ENCODE measurements at places on chromosomes 4 and X.

GRCh38 chrX:154026136-154027021, 6.7 kb upstream of the IRAK1 start:
- no peak for DNase-seq

DNA sequence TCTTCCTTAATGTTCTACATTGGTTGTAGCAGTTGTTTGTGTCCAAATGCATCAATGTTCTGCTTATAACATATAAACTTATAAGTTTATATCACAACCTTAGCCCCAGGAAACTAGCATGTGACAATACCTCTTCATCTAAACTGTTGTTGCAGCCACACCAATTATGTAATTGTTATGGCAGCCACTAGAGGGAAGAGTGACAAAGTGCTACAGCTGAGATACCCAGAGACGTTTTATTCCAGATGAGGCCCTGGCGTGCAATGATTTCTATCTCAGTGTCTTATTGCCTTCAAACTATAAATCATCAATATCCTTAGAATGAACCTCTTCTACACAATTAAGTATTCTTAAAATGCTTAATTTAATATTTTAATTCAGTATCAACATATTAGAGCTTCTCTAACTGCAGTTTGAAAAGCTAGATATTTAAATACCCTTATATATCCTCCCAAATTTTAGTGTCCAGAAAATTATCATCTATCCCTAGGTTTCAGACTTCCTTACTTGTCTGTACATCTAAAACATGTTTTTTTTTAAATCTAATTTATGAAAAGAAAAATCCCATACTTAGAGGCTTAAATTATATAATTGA, 171.6 kb downstream of the PCDH10 start:
- DNase-seq, result no peak

- DNase-seq, result no peak
Observed at GRCh38 chr4:157358439-157358838, 137.9 kb downstream of the GRIA2 start.

DNA sequence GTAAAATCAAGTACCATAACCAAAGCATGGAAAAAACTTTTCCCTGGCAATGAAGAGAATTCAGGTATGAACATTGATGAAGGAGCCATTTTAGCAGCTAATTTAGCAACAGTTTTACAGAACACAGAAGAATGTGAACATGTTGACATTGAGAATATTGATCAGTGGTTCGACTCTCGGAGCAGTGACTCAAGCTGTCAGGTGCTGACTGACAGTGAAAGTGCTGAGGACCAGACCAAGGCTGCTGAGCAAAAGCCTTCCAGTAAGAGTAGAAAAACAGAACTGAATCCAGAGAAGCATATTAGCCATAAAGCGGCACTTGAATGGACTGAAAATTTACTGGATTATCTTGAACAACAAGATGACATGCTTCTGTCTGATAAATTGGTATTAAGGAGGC, 2.8 kb downstream of the TIGD2 start:
- DNase-seq, result no peak

- no peak for DNase-seq
Observed at GRCh38 chr4:8639021-8639420, 46.5 kb downstream of the CPZ start.

- DNase-seq, result no peak
Observed at GRCh38 chrX:966396-967070, 245.9 kb downstream of the CRLF2 start.

GRCh38 chr4:6582889-6583490, 8.0 kb downstream of the MAN2B2 start:
- DNase-seq, result no peak

DNA sequence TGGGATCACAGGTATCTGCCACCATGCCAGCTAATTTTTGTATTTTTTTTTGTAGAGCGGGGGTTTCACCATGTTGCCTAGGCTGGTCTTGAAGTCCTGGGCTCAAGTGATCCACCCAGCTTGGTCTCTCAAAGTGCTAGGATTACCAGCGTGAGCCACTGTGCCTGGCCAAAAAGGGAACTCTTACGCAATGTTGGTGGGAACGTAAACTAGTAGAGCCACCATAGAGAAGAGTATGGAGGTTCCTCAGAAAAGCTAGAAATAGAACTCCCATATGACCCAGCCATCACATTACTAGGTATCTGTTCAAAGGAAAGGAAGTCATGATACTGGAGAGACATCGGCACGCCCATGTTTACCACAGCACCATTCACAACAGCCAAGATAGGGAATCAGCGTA, 85.9 kb downstream of the PRKX start:
- DNase-seq, result no peak

DNA sequence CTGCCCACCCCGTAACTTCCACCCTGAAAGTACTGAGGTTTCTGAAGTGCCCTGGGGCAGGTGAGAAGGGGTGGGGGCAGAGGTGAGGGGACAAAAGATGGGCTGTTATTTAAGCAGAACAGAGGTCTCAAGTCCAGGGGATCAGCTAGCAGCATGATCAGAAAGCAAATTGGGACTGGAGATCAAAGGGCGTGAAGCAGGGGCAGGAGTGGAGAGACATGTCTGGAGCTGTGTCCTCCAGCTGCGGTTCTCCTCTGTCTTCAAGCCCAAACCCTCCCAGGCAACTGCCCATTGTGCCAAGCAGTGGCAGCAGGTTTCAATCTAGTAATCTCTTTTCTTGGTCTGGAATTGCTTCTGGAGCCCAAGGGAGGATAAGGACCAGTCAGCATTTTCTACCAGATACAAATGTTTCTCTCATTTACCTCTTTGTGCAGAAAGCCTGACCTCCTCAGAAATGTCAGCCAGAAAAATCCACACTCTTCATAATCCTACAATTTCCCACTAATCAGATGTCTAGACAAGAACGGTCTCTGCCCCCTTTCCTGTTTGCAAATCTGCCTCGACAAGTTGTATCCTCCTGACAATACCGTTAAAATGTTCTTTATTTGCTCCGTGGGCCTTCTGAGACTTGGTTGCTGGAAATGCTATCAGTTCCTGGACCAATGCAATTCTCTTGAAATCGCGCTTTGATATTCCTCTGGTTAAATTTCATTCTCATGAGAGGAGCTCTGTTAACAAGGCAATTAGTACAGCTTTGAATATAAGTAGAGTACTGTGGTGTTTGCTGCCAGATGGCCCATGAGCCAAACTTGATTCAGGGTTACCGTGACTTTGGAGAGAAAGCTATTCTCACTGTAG, 23.2 kb upstream of the RASL11B start:
- no peak for DNase-seq
